ENCODE measurements at places on chromosomes 3 and 15.

- DNase-seq: no peak
These were observed 379.9 kb upstream of the RBMS3 start for GRCh38 chr3:28901018-28901417.

DNA sequence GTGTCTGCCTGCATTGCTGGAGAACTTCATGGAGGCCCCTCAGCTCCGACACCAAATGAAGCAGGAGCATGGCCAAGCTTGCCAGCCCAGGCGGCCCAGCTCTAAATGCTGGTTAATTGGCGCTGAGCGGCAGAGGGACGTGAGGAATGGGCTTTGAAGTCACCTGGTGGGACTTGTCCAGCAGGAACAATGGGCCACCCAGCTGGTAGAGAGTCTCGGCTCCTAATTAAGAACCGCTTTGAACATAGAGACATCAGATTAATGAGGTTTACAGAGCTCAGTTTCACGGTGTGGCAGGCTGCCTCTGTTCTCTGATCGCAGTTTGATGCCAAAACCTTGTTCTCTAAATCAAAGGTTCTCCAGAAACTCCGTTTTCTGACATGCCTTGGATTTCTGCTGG lies 77.5 kb upstream of the LINGO1 start:
- DNase-seq: no peak

DNA sequence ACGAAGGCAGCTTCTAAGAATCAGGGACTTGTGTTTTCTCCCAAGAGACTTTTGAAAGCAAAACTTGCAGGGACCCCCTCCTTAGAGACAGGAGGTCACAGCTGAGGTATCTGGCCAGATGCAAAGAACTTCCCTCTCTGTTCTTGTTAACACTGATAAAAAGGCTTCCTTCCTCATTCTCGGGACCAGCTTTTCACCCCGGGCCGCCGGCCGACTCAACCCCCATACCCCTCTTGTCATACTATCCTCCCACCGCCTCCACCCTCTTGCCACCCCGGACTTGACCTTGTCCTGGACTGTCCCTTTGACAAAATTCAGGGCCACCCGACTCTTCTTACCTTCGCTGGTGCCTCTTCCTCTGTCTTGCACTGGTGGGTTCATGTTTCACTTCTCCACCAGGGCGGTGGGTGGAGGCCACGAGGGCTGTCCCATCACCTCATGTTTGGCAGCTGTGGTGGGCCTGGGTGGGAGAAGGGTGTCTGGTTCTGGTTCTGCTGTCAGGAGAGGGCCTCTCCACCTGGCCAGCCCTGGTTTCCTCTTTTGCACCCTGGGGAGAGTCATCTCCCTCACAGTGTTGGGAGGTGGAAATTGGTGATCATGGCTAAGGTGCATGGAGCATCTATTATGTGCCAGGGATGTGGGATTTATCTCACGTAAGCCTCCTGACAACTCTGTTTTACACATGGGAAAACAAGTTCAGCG lies 32.5 kb downstream of the BHLHE40 start:
- no peak for DNase-seq

DNA sequence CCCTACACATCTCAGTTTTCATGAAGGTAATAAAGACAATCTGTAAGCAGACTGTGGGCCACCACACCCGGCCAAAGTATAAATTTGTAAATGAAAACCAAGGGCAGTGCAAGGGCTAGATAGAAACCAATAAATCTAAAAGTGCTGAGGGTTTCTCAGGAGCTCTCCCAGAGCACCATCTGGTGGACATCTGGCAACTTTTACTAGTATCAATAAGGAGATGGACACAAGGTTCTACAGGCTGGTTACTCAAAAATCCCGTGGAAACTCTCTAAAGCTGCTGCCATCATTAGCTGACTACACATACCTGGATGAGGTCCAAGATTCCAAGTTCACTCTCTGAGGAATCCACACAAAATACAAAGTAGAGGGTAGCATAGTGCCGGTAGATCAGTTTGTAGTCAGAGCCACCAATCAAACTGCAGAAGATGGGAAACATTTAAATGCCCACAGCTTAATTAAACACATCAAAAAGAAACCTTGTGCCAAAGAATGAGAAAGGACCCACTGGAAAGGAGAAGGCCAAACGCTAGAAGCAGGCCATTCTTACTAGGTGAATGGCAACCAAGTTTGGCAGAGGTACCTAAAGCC lies 5.5 kb downstream of the AP3S2 start:
- no peak for DNase-seq

DNA sequence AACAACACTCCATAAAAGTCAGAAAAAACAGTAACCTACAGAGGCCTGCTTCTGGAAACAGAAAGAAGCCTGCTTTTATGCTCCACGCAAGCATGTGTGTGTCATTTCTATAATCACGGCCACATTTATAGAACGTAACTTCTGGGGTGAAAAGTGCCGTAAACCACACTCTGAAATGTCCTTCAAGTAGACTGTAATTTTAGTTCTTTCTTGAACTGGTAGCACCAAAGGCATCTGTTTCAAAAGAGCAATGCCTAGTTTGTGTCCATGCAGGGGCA lies 19.5 kb upstream of the CMTM7 start:
- DNase-seq: no peak

GRCh38 chr3:186067360-186068242 lies 41.3 kb downstream of the ETV5 start:
- DNase-seq: no peak

DNA sequence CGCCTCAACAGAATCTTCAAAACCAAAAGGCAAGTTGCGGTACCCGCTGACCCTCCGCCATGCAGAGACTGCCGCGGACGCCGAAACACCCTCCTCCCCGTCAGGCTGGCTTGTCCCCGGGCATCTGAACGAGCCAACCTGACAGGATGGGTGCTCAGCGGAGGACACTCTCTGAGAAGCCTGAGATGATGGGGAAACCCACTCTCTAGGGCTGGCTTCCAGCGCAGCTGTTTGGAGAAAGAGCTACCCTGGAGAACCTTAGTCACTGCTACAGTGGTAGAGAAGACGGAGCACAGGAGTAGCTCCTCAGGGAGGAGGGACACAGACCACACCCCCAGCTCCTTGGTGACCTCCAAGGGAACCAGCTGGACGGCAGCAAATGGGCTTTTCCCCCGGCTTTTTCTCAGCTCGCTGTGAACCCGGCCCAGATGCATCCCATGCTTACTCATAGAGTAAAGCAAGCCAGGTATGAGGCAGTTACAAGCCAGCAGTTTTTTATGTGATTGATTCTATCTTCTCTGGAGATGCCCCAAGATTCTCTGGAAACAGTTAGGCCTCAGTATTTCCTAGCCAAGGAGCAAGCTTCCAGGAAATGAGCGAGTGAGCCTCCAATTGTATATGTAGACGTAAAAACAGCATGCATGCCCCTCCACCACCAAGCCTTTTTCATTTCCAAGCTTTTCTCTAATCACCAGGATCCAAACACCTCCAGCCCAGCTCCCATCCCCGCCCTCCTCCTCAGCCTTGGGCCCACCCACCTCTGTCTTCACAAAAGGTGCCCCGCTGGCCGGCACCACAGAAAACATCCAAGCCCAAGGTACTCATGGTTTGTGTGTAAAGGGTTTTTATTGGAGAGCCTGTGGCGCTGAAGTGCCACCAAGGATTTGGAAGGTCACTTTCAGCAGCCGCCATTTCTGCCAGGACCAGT lies 38.7 kb downstream of the FAM174B start:
- DNase-seq: no peak

DNA sequence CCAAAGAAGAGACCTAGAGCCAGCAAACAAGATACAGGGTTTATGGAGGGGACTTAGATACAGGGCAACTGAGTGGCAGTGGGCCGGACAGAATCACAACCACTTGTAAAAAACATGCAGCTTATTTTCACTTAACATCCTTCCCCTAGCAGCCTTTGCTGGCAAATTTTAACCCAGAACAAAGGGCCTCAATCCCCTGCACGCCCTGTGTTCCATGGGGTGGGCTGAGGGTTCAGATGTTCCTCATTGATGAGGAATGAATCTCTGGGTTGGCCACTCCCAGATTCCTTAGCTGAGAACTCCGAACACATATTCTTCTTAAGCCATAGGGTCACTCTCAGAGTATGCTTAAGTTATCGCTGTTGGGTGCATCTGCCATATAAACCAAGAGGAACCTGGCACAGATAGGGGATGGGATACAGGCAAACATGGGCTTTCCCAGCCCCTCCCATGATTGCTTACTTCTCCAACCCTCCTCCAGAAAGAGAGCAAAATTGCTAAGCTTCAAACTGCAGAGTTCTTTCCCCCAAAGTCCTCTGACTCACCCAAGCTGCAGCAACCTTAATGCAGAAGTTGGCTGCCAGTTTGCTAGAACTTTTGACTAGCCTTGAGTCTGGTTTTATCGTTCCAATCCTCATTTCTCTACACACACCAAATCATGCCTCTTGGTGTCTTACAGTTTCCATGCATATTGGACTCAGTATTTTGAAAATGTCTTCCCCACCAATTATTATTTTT lies 146.9 kb downstream of the CD47 start:
- DNase-seq: no peak

DNA sequence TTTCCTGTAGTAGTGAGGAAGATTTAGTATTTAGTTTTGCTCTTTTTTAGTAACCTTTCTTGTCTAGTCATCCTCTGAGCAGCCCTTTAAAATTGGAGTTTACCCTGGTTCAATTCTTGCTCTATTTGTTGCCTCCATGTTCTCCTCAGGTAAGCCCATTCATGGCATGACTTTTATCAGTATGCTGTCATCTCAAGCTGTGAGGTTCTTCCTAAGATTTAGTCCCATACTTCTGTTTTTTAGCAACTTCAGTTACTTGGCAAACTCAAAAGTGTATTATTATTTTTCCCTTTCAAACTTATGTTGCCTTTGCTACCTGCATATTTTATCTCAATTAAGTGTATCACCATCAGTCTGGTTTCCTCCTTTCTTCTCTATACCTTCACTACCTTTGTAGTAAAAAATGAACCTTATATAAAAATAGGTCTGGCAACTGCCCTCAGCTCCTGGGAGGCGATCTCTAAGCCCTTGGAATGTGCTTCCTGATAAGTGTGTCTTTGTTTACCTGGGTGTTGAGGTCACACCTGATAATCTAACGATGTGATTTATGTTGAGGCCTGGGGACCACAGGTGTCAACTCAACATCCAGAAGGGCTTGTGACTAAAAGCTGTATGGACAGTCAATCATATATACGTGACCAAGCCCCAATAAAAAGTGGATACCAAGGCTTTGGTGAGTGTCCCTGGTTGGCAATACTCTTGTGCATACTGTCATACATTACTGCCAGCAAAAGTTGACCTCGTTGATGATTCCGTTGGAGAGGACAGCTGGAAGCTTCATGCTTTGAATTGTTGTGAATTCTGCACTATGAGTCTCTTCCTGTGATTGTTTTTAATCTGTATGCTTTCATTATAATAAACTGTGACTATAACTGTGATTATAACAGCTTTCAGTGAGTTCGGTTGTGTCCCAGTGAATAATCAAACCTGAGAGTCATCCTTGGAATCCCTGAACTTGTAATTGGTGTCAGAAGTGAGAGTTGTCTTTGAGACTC lies 3.9 kb downstream of the NSUN3 start:
- no peak for DNase-seq

DNA sequence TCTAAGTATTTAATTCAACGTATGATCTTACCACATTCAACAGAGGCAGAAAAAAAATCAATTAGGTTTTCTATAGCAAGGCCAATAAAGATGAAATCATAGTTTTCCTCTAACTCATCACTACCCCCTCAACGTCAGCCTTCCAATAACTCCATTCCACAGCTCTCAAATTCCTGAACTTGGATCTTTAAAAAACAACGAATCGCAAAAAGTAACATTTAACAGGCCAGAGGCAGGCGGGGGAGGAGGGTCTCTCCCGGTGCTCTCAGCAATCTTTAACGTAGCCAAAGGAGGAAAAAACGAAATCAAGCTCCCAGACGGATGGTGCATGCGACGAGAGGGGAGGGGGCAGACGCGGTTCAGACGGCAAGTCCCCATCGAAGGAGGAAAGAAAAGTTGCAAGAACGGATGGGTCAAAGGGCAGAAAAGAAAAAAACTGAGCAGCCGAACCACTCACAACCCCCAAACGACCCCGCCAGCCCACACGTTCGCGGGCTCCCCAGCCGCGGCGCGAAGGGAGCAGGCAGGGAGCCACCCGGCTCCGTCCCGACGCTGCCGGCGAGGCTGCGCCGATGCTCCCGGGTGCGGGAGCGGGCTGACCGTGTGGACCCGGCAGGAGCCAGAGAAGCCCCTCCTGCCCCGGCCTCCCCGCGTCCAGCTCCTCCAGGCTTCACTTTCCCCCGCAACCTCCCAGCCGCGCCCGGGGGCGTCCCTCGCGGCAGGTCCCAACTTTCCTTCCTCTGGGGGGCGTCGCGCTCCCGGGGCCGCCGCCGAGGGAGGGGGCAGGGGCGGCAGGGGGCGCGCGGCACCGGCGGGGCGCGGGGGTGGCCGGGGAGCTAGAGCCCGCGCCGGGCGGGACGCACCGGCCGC lies 703 bp downstream of the PEAK1 start:
- DNase-seq: peak; percentile 20
